ENCODE measurements at places on chromosomes 13 and 19. TPM values are rescaled to one million over a fixed set of nuclear protein-coding genes. Genes with fewer than 3 reads are reported as not detected.

The SELENOV gene
- total RNA-seq: not detected

The TMPRSS9 gene
- not detected for total RNA-seq

The GGN gene
- not detected for total RNA-seq

The CCDC122 gene
- 5.5 TPM for total RNA-seq

The YJEFN3 gene
- total RNA-seq: 1.00 TPM

The KLK1 gene
- total RNA-seq: 1.3 TPM

The MYO1F gene
- 3.8 TPM for total RNA-seq

The NTN5 gene
- total RNA-seq: not detected

The SLC15A1 gene
- total RNA-seq: 2.9 TPM

The PSG7 gene
- total RNA-seq: not detected

The CYP4F11 gene
- 2.7 TPM for total RNA-seq

The F2RL3 gene
- total RNA-seq: 0.24 TPM

The ZNF443 gene
- total RNA-seq: 3.4 TPM

The CEACAM20 gene
- total RNA-seq: not detected

The TMEM272 gene
- total RNA-seq: not detected

The PRX gene
- total RNA-seq: 0.80 TPM
